Globus pallidus (tissue), 1 donor: ENCODE measurements at places on chromosomes 5 and 9.

DNA sequence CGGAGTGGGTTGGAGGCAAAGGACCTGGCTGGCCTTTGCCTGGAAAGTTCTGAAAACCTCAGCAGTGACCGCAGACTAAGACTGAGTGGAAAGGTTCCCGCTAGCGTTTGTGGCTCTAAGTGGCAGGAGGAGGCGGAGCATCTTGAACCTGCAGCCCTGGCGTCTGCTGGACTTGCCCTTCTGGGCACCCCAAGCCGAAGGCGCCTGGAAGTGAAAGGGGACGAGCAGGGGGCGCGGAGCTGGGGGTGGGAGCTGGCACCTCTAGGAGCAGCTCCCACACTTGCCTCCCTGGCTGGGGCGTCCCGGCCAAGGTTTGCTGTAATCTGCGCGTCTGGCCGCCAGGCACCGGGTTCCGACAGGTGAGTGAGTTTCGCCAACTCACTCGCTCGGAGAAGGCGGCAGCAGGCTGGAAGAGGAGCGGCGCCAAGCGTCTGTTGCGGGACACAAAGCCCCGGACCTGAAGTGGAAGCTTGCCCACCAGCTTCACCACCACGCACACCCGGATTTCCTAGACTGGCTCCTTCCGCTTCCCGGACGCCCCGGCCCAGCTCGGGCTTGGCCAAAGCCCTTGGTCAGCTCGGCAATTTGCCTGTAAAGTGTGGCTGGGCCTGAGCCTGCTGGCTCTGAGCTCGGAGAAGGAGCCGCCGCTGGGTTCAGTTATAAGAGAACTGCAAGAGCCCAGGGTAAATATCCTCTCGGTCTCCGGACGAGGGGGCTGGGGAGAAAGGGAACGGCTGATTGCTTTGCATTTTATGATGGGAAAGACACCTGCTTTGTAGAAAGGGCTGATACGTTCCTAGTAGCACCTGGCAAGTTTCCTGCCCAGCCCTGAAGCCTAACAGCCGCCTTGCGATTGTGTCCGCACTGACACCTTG, at the start of gene GNA14:
GNA14 (minus strand) TSS at position 89 of the 875 bp plus-strand sequence. CDS start 529 bp downstream, outside the sequence.
- peak; percentile 32 for DNase-seq

GRCh38 chr5:74643111-74643562, 2.6 kb upstream of the ENC1 start:
- no peak for DNase-seq

DNA sequence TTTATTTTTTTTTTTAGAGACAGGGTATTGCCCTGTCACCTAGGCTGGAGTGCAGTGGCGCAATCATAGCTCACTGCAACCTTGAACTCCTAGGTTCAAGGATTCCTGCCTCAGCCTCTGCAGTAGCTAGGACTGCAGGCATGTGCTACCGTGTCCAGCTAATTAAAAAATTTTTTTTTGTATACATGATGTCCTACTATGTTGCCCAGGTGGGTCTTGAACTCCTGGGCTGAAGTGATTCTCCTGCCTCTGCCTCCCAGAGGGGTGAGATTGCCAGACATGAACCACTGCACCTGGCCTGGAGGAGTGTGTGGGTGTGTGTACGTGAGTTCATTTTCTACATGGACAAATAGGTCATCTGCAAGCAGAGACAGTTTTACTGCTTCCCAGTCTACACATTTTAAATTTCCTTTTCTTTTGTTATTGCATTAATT, 33.8 kb downstream of the JMY start:
- DNase-seq: no peak

DNA sequence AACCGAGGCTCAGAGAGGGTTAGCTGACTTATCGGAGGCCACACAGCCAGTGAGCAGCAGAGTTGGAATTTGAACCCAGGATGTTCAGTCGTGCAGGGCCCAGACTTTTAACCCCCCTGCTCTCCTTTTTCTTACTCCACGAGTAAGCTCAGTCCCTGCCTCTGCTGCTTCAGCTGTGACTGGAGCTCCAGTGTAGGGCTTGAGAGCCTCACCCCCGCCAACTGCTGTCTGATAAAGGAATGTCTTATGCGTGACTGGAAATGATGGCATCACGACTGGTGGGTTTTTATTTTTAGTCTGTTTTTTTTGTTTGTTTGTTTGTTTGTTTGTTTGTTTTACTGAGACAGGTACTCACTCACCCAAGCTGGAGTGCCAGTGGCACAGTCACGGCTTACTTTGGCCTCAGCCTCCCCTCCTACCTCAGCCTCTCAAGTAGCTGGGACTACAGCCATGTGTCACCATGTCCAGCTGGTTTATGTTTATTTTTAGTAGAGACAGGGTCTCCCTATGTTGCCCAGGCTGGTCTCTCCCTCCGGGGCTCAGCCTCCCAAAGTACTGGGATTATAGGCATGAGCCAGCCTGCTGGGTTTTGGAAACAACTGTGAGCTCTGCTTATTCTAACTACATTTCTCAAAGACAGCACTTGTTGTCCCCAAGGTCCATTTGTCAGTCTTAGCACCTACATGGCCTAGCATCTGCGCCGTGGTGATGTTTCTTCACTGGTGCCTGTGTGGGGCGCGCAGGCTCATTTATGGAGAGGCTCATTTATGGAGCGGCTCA, 52.5 kb upstream of the NCS1 start:
- no peak for DNase-seq

DNA sequence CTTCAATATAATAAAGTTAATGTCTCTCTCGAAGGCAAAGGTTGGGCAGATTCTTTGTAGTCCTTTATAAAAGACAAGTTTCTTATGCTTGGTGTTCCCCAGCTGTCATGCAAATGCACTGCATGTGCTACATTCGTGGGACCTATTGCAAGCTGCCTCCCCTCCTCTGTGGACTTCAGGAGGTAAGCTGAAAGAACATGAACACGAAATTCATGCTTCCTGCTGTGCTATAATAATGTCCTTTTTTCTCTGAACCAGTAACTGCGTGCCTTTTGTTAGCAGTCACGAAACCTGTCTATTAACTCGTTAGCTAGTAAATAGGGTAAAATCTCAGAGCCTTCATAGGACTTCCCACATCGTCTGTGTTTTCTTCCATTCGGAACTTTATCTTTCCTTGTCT, 363.5 kb downstream of the CDH9 start:
- DNase-seq: no peak

DNA sequence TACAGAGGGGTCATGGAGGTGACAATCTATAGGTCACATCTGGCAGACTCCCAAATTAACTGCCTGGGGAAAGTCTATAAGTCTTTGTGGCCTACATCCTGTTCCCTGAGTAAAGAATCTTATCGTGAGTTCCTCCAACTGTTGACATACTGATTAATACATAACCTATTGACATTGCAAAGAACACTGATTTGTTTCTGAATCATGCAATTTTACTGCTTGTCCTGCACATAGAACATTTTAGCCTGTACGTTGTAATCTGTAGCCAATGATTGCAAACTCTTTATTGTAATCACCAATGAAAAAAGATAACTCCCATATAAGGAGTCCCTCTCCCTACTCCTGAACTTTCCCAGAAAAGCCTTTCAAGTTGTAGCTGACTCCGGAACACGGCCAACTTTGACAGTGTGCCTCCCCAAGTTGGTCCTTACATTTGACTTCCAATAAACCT, 18.8 kb upstream of the OR2K2 start:
- no peak for DNase-seq

GRCh38 chr9:110975278-110975677, 63.0 kb downstream of the LPAR1 start:
- no peak for DNase-seq

DNA sequence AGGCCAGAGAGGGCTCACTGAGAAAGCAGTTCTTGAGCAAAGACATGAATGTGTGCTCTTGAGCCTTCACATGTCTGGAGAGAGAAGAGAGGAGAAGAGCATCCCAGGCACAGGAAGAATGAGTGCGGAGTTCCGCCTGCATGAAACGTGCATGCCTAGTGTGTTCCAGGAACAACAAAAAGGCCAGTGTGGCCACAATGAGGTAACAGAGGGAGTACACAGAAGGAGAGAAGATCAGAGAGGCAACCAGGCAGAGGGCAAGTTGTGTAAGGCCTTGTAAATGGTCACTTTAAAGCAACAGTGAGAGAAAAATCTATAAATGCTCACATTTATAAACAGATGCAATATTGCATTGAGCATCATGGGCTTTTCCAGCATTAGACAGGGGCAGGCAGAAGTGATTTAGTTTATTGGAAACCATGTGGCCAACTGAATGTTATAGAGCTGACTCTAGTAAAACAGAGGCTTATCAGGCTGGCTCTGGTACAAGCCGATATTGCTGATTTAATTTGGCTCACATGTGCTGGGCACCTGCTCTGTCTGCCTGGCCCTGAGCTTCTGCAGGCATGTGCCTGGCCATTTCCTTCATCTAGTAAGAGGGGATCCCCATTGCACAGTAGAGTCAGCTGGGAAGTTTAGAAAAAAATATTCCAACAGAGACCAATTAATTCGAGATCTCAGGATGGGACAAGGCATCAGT, 185.3 kb downstream of the SAXO1 start:
- no peak for DNase-seq

DNA sequence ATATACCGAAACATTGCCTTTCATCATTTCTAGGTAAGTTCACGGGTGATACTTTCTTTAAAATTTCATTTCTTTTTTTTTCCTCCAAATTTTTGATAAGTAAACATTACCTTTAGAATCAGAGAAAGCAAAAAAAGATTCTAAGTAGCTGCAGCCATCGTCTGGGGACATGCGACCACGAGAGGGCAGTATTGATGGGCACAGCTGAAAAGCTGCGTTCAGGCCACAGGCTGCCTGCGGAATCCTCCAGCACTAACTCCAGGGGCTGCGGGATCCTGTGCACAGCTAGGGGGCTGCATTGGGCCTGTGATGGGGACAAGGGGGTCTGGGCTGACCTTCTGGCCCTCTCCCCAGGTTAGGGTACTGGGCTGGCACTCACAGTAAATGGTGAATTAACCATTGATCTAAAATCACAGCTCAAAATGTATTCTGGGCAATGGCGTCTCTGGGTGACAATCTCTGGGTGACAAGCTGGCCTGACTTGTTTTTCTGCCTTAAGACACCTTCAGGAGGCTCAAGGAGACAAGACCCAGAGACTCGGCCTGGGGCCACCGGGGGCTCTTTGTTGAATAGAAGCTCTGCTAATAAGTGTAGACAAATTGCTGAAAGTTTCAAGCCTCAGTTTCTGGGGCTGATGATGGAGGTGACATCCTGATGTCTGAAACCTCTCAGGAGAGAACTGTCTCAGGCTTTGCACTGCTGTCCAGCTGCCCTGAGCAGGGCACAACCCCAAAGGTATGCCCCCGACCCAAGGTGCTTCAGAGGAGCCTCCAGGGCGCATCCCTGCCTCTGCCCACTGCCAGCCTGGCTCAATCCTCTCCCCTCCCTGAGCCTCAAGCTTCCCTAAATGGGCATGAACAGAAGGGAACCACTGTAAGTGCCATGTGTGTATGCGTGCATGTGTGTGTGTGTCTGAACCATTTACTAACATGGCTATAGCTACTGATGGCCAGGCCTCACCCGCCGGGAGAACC, 44.3 kb upstream of the SARDH start:
- DNase-seq: peak; percentile 63

DNA sequence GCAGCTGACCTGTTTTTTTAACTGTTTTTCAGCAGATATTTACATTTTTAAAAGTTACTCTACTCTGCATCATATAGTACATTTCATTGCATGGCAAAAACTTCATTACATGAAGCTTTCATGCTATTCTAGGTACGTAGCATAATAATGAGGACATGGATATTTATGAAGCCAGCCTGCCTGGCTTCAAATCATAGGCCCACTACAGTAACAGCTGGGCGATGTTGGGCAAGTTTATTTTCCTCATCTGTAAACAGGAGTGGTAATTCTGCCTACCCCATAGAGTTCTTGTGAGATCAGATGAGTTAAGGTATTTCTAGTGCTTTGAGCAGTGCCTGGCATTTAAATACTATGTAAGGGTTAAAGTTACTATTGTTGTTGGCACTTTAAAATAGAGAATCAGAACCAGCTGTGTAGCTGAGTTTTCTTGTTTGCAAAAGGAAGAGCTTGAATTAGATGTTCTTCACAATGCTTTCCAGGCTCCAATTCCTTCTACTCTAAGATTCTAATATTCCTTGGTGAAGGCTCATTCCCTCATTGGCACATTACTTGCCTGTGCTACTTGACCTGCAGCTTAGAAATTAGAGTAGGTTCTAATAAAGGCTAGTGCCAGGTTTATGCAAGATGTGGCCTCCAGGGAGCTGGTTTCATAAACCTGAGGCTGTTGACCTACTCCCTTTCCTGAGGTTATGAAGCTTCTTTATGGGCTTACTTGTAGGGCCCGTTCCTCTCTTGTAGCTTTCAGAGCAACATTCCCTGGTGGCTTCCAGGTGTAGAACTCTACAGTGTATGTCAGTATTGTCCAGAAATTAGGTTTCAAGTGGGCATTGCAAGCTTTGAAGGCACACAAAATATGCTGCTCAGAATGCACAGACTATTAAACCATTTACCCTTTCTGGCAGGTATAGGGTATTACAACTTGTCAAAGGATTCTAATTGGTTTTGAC, 14.5 kb downstream of the ANP32B start:
- no peak for DNase-seq

DNA sequence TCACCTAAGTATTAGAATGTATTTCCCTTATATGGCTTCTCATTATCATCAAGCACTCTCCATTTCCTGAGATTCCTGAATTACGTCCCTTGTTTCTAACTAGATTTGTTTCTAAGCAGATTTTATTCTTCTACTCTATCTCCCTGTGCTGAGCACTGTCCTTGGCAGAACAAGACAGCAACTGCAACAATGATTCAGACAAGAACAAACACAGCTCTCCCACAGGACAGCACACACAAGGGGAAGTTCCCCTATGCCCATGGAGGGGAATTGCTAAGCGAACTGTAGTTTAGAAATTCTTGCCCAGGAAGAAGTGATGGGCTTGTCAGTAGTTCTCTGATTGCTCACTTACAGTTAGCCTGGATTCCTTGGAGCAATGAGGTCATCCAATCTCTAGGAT, 759.9 kb downstream of the DTWD2 start:
- DNase-seq: no peak

DNA sequence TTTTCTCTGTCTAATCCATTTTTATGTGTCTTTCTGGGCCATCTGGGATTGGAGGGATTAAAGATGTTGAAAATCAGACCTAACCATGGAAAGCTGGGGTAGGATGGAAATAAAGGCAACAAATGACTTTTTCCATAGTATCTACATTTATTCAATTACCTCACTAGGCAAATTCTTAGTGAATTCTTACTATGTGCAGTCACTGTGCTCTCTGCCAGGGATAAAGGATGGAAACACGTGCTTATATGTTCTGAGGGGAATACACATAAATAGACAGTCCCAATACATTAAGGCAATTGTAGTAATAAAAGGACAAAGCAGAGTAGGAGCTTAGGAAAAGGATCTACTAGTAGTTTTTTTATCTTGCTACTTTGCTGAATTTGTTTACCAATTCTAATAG, 214.2 kb downstream of the PRR16 start:
- DNase-seq: no peak
